ENCODE measurements at places on chromosomes 12 and 14.

DNA sequence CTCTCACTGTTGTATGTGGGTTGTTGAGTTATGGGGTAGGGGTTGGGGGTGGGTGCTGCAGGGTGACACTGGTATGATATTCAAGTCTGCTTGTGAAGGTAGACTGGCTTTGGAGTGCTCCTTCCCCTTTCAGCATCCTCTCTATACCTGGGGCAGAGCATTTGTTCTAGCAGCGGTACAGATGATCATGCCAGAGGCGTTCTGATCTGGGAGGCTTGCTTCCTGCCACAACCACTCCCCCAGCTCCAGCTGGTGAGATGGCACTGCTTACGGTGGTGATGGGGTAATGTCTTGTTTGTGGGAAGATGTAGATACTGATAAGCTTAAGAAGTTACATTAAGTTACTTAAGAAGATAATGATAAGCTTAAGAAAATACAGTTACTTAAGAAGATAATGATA lies 131.8 kb downstream of the ERC1 start:
- peak; percentile 30 for DNase-seq

DNA sequence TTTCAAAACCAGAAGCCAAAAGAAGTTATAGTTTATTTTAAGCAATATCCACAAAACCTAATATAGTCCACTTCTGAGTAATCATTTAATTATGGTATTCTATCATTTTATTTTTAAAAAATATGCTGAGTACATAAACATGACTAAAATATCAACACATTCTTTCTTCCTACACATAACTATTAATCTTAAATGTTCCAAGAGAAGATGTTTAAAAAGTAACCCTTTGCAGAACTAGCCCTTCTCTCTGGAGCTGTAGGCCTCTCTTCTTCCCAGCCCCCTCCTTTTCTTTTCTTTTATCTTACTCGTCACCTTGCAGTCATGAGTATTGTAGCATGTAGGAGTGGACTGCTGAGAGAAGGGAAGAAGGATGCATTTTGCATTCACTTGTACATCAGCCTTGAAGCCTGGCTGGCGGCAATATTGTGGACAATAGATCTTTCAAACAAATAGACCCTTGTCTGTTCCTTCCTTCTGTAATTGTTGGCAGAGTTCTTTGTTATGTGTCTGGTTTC lies 941.9 kb downstream of the NRXN3 start:
- no peak for DNase-seq

DNA sequence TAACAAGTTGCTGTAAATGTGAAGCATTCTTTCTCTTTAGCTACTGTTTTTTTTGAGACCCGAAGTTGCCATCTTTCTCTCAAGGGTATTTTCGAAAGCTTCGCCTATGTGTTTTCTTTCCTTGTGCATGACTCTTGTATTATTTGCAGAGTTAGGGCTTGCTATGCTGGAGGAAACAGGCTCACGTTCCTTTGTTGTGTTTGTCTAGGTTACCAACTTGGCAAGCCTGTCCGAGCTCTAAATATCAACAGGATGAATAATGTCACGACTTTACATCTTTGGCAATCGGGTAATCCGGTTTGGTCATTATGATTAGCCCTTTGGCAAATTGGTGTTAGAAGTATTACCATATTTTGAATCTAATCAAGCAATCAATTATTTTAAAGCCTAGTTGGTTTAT lies 15.9 kb upstream of the ATP6V0A2 start:
- no peak for DNase-seq

DNA sequence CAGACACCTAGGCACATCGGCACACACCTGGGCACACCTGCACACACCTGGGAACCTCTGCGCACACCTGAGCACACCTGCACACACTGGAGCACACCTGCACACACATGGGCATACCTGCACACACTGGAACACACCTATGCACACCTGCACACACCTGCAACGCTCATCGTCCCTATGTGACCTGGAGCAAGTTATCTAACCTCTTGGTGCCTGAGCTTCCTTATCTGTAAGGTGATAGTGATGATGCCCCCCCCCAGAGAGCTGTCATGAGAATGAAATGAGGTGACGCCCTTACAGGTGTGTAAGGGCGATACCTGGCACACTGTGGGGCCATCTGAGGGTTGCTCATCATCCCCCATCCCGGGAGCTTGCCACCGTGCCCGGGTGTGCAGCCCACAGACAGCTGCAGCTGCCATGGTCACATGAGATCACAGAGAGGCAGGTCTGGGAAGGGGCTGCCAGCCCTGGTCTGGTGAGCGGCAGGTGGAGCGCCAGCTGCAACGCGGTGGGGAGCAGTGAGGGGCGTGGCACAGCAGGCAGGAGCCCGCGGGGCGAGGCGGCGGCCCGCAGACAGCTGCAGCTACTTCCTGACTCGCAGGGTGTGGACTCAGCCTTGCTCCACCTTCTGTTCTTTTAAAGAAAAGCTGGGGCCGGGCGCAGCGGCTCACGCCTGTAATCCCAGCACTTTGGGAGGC lies 59.9 kb upstream of the FBRSL1 start:
- DNase-seq: peak; percentile 38

DNA sequence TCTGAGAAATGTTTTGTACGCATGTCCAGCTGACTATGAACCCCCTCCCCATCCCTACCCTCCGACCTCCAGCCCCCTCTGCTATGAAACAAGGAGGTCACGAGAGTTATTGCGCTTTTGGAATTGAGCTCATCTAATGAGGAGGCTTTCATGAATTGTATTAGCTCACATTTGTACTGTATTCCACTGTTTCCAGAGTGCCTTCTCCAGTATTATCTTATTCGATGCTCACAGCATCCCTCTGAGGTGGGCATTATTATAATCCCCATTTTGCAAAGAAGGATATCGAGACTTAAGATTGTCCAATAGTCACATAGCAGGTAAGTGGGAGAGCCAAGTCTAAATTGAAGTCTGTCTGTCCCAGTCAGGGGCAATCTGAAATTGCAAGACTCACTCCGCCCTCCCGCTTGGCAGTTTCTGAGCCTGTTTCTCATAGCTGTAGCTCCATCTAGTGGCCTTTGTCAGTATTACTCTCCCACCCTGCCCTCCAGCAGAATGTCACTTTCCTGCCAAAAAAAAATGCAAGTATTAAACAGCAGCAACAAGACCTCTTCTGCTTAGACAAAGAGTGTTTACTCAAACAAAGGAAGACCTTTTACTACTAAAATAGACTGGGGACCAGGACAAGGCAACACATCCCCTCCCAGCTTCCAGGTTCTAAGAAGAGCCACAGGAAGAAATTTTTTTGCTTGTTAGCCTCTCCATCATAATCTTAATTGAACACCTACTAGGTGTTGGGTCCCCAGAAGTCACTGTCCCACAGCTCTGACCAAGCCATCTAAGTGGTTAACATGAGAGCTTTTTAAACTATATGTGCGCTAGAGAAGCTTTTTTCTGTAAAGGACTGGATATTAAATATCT lies 48.6 kb upstream of the TMEM233 start:
- DNase-seq: peak; percentile 70

- no peak for DNase-seq
Measured at GRCh38 chr12:108040947-108041346, 88.1 kb upstream of the WSCD2 start.

DNA sequence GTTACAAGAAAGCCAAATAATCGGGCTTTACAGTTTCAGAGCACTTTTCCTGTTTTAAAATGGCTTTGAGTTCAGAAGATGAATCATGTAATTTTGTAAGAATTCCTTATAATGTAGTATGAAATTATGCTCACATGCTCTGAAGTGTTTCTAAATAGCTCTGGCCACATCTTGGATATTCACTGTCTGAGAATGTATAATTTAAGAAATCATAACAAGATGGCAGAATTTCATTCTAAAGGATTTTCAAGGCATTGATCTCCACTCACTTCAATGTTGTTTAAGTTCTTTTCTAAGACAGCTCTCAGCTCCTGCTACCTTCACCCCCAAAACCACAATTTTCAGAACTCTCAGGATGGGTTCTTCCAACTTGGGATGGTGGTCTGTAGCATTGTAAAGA lies 180.1 kb downstream of the DACT1 start:
- no peak for DNase-seq

DNA sequence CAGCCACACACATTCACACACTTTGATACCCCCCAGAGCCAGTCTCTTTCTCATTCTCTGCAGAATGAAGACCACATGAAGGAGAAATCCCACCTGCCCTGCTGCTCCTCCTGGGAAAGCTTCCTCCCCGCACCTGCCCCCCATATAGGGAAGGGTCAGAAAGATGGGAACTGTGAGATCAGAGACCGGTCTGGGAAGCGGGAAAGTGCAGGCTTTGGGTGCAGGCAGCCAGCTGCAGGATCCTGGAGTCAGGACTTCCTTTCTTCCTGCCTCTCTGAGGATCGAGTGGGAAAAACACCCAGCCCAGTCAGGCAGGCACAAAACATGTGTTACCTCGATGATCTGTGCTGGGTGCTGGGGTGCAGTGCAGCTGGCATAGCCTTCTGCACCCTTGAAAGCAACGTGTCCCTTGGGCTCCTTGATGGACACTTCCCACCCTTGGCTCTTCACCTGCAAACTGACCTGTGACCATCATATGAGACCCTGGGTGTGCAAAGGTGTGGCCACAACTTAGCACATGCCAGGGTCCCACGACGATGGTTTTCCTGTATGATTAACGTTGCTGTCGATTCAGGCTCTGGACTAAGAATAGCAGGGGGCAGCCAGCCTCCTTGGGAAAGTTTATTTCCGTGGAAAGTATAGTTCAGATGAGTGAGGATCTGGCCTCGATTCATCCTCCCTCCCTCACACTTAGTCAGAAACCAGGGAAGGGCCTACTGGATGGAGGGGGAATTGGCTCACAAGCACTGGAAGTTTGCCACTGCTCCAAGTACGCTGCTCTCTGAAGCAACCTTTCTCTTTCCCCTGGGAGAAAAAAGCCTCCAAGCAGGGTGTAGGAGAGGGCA lies 105.4 kb upstream of the MED13L start:
- DNase-seq: no peak

DNA sequence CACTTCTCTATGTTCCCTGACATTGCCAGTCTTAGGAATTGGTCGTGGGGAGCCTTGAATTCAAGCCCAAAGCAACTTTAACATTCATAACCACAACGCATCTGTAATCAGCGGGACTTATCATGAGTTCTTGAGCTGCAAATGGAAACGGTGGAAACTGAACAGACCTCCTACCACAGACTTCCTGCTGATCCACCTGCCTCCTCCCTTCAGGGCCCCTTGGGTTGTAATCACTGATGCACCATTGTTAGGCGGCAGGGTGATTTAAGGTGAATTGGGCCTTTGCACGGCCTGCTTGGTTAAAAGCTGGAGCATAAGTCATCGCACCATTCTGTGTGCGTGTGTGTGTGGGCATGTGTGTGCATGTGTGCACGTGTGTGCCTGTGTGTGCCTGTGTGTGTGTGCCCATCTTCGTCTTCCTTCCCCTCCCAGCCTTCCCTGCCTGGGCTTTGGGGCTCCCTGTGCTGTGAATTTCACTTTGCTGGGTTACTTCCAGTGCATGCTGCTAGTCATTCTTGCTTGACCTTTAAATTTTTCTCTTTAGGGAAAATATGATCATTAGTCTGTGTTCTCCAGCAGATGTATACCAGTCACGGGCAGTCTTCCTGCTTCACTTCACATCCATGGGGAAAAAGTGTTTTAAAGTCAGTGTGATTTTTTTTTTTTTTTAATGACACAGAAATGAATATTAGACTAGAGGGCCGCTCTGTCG lies 29.1 kb downstream of the CHST11 start:
- peak; percentile 91 for DNase-seq

DNA sequence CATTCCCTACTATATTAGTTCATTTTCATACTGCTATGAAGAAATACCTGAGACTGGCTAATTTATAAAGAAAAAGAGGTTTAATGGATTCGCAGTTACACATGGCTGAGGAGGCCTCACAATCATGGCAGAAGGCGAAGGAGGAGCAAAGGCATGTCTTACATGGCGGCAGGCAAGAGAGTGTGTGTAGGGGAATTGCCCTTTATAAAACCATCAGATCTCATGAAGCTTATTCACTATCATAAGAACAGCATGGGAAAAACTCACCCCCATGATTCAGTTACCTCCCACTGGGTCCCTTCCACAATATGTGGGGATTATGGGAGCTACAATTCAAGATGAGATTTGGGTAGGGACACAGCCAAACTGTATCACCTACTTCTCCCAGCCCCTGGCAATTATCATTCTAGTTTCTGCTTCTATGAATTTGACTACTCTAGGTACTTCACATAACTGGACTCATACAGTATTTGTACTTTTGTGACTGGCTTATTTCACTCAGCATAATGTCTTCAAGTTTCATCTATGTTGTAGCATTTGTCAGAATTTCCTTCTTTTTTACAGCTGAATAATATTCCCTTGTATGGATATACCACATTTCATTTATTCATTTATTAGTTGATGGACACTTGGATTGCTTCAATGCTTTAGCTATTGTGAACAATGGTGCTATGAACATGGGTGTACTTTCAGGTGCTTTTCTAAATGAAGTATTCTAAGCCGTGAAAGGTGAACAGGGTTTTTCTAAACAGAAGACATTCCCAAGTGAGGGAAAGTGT lies 219.5 kb upstream of the NUDT4 start:
- DNase-seq: no peak

GRCh38 chr14:68644101-68644500 lies 148.8 kb downstream of the ZFP36L1 start:
- DNase-seq: no peak

- no peak for DNase-seq
Measured at GRCh38 chr12:3480764-3481163, 10.2 kb upstream of the PRMT8 start.

GRCh38 chr12:86741531-86741930 lies 485.3 kb upstream of the MGAT4C start:
- DNase-seq: no peak
